ENCODE measurements at places on chromosomes 2 and 18.
A peak's percentile ranks its signal among the peaks of the same experiment; 100 is the strongest.

GRCh38 chr2:65070172-65070830, 14.1 kb downstream of the CEP68 start:
- no peak for DNase-seq

GRCh38 chr2:42127425-42128424, 41.4 kb upstream of the EML4 start:
- DNase-seq, result no peak

GRCh38 chr2:23350041-23350791, 34.8 kb upstream of the KLHL29 start:
- no peak for DNase-seq

DNA sequence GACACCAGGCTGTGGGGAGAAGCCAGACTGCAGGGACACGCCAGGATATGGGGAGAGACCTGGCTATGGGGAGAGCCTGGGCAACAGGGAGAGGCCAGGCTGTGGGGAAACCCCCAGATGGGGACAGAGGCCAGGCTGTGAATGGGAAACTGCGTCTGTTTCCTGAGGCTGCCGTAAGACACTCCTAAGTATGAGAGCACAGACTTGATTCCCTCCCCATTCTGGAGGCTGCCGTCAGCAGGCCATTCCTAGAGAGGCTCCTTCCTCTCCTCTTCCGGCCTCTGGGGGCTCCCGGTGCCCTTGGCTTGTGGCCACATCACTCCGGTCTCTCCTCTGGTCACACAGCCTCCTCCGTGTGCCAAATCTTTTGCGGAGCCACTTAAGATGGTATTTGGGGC, 32.3 kb downstream of the ADI1 start:
- DNase-seq, result no peak

GRCh38 chr2:219633276-219634065, 6.0 kb downstream of the SLC4A3 start:
- DNase-seq, result no peak

- DNase-seq, result no peak
Measured at GRCh38 chr2:88738271-88738670, 46.8 kb downstream of the RPIA start.

DNA sequence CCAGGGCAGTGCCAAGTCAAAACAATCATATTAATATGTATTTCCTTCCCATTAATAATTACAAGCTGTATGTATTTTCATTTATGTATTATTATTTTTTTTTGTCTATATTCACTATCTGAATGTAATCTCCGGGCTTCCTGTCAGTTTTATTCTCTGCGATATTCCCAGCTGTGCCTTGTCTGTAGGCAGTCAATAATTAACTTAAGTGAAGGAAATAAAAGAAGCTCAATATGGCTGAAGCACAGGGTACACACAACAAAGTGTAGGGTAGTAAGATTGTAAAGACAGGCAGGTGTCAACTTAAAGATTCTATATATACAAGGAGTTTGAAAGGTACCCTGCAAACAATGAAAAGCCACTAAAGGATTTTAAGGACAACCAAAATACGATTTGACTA, 122.9 kb downstream of the ROCK1 start:
- no peak for DNase-seq

GRCh38 chr2:5392658-5393057, 299.5 kb upstream of the SOX11 start:
- no peak for DNase-seq

- no peak for DNase-seq
Measured at GRCh38 chr2:69964353-69964841, 3.0 kb upstream of the ASPRV1 start.

DNA sequence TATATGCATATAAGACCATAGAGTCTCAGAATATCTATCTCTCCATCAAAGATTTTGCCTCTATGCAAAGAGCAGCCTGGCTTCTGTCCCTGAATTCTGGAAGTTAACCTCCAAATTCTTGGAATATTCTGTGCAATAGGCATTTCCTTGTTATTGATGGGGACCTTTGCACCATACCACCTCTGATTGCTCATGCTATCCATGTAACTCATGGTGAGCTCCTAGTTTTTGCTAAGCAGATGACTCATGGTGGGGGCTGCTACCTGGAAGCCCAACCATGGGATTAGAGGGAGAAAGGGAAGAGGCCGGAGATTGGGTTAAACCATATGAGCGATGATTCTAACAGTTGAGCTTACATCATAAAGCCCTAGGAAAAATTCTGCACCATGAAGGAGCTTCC, 310.2 kb upstream of the FIGN start:
- DNase-seq, result no peak

- no peak for DNase-seq
Measured at GRCh38 chr2:39516347-39517101, 79.4 kb upstream of the MAP4K3 start.

GRCh38 chr2:32976409-32977063, 29.8 kb downstream of the LTBP1 start:
- no peak for DNase-seq

DNA sequence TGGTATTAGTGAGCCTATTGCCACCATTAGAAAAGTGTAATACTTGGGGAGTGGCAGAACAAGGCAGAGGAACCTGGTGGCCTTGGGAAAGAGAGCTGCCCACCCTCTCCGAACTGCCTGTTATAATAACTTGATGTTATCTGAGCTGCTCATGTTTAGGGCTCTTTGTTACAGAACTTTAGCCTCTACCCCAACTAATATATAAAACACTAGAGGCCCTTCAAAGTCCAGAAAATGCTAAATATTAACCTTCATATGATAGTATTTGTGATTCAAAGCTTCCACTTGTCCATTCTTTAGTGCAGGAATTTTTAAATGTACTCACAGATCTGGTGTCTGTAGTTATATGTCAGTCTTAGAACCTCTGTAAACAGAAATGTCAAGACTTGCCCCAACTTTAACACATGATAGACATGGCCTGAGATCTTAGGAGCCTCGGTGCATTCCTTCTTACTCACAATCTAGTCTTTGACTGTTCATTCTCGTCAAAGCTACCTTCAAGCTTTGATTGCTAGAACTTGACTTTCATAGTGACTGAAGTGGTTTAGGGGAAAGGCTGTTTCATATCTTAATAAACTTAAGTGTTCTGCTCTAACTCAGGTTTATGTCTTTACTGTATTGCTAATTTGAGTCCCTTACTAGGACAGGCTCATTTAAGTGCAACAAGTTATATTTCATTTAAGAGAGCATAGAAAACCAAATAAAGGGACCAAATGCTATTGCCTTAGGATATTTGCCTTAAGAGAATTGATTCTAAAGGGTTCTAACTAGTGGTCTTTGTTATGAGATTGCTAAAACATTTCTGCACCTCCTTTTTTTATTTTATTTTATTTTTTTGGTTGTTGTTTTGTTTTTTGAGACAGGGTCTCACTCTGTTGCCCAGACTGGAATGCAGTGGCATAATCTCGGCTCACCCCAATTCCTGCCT, 41.6 kb downstream of the DDX1 start:
- DNase-seq, result no peak

GRCh38 chr2:210443527-210443926, 33.0 kb downstream of the LANCL1 start:
- no peak for DNase-seq

DNA sequence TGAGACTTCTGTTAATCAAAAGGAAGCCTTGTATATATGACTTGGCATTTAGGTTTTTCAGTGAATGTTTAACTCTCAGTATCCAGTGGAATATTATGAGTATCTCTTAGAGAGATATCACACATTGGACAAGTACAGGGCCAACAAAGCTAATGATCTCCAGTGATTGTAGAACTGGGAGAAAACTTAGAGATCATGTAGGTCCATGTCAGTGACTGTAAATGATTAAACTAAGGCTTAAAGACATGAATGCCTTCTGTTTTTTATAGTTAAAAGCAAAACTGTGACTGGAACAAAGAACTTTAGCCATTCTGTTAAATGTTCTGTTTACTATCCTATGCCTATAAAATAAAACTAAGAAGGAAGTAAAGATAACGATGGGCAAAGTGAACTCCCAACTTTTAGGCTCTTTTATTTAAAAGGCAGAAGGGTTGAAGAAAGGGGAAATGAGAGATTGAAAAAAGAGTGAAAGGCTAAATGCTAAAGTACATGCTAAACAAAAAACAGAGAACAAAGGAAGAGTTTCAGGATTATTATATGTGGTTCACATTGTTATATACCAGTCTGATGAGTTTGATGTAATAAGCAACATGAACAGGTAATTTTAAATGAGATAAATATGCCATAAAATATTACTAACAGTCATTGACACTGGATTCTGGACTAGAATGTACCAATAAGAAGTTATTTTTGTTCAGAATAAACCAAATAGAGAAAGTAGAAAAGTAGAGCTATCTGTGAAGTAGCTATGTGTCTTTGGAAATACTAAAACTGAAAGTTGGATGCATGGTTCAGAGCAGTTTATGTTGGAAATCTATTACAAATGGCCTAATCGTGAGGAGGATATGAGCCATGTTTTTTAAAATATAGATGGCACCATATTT, 37.1 kb upstream of the TNFRSF11A start:
- DNase-seq, result no peak

- DNase-seq, result no peak
Measured at GRCh38 chr2:28199995-28200679, 192.5 kb upstream of the FOSL2 start.

GRCh38 chr2:133169274-133169912, 398.9 kb downstream of the NCKAP5 start:
- no peak for DNase-seq

DNA sequence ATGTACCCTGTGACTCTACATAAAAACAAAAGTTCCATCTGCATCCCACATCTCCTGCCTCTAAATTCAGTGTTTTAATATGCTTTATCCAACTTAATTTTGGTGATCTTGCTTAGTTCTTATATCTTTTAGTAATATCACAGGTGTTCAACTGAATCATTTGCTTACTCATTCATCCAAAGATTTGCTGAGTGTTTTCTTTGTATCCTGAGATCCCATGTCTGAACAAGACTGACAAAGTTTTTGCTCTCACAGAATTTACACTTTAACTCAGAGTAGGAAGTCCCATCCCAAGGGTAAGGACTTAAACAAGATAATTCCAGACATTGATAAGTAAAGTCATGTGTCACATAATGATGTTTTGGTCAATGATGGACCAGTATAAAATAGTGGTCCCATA, 87.0 kb downstream of the FSIP2 start:
- DNase-seq, result no peak

DNA sequence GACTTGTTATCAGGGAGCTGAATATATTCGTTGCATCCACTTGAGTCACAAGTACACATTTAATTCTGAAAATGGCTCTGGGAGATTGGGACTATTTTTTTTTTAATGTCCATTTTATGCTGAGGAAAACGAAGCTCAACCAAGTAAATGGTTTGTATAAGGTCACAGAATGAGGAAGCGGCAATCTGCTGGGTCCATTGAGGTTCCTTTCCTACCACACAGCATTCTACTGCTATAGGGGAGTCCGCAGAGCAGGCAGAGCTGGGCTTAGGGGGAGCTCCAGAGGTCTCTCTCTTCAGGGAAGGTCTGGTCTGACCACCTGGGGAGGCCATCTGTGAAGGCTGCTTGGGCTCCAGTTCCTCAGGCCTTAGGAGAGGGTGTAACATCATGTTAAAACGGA, 77.9 kb downstream of the MCFD2 start:
- DNase-seq, result no peak

DNA sequence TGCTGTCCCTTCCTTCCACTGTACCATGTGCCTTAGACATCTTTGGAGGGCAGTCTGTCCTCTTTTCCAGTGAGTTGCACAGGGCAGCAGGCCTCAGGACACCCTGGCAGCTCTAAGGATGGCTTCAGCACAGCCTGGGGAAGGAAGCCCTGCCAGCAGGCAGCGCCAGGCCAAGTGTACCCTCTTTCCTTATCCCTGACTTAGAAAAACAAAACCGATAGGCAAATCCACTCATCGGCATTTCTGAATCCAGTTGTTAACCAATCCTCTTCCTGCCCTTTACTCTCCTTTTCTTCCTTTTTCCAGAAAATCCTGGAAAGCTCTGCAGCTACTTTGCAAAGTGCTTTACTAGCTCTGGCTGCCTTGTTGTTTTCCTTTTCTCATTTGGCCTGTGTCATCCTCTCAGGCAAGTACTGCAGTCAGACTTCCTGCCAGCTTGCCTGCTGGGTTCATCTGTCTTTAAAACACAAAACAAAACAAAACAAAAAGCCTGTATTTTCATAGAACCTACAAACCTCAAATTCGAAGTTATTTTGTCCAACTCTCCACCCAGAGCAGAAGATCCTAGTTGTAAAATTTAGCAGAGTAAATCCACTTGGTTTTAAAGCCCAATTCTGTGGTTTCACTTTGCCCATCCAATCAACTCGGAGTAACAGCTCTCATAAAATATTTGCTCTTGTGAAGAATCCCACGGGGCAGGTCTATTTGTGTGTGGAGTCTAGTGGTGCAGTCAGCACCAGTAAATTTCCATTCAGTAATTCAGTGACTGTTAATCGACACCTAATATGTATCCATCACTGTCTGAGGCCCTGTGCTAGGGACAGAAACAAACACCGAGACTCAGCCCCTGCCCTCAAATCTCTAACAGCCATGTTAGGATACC, 45.2 kb downstream of the PCBP1 start:
- DNase-seq, result peak; percentile 57

GRCh38 chr18:6161549-6161948, 253.2 kb downstream of the L3MBTL4 start:
- no peak for DNase-seq

DNA sequence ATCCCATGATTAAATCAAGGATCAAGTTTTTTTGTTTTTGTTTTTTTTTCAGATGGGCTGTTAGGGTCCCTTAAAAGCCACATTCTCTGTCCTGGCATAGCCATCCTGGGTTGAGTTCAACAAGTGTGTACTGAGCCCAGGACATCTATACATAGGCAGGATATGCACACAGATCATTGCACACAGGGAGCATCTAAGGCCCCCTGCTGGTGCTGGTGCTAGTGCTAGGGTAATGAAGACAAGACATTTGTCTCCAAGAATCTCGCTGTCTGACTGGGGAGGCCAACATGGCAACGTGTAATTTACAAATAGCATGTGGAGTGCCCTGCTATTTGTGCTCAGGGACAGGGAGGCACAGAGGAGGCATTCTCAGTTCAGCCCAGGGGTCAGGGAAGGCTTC, 124.5 kb downstream of the VAPA start:
- no peak for DNase-seq

DNA sequence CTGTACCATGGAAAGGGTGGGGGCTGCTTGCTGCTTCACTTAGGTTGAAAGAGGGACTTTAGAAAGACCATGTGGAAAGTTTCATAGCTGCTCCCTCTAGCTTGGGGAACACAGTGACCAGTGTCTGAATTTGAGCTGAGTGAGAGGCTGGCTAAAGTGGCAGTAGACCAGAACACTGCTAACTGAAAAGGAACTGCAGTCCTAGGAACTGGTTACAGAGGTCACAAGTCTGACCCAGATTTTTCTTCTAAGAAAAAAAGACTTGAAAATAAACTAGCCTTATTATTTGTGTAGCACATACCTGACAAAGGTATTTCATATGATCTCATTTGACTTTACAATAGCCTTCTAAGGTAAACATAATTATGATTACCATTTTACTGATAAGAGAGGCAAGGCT, 153.6 kb downstream of the FSHR start:
- no peak for DNase-seq
